ENCODE measurements at places on chromosomes 7 and 10.

- no peak for DNase-seq
Measured at GRCh38 chr10:129730993-129731325, 233.1 kb downstream of the EBF3 start.

GRCh38 chr7:6636741-6637543, at the start of gene ZNF316:
TSS of gene ZNF316 (plus strand) at chr7:6637318. CDS start at chr7:6642410, 5,092 bp downstream.
- DNase-seq: peak; percentile 52

DNA sequence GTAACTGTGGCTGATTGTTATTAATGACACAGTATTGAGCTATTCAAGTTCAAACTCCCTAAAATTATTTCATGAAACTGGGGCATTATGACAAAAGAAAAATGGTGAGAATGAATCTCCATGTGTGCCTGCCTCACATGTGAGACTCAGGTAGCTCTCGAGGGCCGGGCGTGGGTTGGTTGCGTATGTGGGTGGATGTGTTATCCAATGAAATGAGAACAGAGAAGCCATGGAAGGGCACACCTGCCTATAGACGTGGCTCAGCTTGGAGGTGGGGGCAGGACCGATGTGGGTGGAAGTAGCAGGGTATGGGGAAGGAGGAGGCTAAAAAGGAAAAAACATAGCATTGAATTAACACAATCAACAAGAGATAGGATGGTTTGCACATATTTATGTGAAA, 96.5 kb downstream of the AOAH start:
- DNase-seq: no peak

GRCh38 chr7:129786825-129787563, 165.8 kb downstream of the UBE2H start:
- no peak for DNase-seq

GRCh38 chr10:71496927-71497762, 100.4 kb downstream of the CDH23 start:
- DNase-seq: no peak

- no peak for DNase-seq
Measured at GRCh38 chr10:23155169-23155568, 36.9 kb upstream of the PTF1A start.

GRCh38 chr7:107045195-107045960, 873 bp downstream of the PRKAR2B start:
- DNase-seq: no peak

- no peak for DNase-seq
Measured at GRCh38 chr10:68096913-68097516, 12.3 kb upstream of the MYPN start.

- DNase-seq: no peak
Measured at GRCh38 chr7:159000070-159000469, 143.7 kb downstream of the DYNC2I1 start.

DNA sequence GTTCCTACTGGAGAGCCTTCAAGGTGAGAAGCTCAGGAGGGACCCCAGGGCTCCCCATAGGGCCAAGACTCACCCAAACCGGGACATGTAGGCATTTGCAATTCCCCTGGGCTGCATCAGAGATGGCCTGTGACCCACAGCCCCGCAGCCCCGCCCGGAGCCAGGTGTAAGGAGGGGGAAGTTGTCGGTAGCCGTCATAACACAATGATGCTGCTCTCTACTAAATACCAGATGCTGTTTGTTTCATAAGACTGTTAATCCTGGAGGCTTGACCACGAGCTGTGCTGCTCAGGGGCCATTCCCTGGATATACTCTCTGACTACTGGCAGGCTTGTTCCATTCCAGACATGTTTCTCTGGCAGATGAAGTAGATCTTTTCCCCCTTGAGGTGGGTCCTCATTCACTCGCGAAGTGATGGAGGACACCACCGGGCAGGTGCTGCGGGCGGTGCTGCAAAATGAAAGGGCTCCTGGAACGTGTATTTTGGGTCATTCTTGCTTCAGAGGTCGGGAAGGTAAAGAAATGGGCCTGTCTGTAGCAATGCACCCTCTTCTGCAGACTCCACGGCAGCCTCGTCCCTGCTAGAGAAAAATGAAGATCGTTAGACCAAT, 61.1 kb downstream of the MKI67 start:
- no peak for DNase-seq

GRCh38 chr7:136018104-136018503, 40.9 kb upstream of the MTPN start:
- no peak for DNase-seq

GRCh38 chr7:123675181-123675473, 19.5 kb downstream of the LMOD2 start:
- DNase-seq: no peak

DNA sequence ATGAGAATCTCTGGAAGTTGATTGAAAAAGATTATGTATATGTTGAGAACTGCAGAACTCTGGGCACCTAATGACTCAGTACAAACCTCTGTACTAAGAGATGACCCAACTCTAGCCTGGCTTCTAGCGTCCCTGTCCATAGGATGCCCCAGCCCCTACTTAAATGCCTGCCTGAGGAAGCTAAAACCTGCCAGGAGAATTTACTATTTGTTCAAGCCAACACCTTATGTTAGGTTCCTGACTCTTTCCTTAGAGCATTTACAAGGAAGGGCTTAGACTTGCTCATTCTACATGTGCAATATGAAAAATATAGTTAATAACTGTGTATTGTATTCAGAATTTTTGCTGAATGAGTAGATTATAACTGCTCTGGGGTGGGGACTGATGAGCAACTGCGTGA, 37.5 kb upstream of the AOAH start:
- no peak for DNase-seq

DNA sequence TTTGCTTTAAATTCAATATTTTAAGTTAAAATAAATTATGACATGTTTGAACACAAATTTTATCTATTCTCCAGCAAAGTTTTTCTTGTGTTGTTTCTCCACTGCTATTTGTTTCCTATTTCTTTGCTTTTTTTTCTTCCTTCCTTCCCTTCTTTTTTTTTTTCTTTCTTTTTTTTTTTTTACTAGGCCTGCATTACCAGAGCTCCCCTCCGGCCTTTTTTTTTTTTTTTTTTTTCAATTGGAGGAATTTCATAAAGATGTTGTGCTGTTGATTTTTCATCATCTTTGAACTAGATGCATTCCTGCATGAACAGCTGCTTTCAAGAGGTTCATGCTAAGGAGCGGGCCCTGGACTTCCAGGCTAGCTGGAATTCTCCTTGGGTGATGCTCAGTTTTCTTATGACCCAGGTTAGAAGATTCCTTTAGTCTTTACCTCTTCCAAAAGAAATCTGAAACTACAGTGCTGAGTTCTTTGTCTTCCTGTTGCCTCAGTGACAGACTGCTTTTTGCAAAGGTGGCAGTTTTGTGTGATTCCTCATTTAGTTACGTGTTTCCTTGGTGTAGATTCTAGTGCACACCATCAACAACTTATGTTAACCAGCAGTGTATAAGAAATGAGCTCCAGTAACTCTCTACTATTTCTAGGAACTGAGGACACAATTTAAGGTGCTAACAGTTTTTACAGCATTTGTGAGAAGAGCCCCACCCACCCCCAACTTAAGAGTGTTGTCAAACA, 4.8 kb upstream of the CAMK1D start:
- DNase-seq: no peak

DNA sequence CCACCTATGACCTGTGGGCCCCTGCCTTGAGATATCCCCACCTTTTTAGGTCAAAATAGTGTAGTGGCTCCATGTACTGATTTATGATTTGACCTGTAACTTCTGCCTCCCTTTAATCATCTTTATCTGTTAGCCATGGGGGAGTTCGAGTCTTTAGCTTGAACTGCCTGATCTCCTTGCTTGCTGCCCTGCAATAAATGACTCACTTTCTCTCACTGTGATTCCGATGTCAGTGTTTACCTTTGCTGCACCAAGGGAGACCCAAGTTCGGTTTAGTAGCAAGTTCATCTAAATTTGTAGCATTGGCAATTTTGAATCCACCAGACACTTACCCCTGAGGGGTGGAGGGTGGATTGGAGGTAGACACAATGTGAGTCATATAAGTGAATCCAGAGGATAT, 814.6 kb upstream of the AUTS2 start:
- DNase-seq: no peak

DNA sequence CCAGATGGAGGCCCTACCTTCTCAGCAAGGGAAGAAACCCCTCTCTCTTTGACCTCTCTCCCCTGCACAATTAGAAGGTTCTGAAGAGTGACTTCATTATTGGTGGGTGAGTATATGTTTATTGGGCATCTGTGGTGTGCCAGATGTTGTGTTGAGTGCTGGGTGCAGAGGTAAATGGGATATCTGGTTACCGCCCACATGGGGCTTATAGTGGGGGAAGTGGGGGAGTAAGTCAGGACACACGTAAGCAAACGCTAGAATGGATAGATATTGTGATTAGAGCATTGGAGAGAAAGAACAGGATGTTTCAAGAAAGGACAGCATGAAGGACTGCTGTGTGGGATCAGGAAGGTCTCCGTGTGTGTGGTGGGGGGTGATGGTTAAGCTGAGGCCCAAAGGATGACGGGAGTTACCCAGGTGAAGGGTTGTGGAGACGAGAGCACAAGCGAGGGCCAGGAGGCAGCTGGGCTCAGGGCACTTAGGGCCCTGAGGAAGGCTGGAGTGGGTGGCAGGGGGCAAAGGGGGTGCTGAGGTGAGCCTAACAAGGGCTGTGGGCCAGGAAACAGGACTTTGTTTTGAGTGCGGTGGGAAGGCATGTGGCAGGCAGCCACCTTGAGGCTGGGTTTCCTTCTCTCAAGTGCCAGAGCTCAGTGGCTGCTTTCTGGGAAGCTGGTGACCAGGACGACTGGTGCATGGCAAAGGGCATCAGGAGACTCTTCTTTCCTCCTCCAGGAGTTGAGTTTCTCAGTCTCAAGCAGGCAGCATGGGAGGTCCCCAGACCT, 299.9 kb downstream of the RPS24 start:
- DNase-seq: no peak

DNA sequence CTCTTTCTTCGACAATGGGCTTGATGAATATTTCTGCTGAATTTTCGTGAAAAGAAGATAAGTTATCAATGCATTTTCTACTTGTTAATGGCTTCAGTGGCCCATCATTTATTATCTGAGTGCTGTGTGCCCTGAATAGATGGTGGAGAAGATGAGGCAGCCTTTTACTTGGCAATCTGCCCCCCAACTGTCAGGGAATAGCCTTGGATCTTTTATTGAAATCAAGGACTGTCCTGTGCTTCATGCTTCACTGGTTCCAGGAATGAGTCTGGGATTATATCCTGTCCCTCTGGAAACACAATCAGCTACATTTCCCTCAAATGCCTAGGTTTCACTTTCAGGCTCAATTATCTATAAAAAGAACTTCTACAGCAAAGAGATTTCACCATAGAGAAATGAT, 75.9 kb upstream of the NXPH1 start:
- no peak for DNase-seq

GRCh38 chr10:67171970-67172369, 246.1 kb downstream of the LRRTM3 start:
- no peak for DNase-seq

- DNase-seq: no peak
Measured at GRCh38 chr10:34356463-34356862, 458.6 kb downstream of the PARD3 start.

DNA sequence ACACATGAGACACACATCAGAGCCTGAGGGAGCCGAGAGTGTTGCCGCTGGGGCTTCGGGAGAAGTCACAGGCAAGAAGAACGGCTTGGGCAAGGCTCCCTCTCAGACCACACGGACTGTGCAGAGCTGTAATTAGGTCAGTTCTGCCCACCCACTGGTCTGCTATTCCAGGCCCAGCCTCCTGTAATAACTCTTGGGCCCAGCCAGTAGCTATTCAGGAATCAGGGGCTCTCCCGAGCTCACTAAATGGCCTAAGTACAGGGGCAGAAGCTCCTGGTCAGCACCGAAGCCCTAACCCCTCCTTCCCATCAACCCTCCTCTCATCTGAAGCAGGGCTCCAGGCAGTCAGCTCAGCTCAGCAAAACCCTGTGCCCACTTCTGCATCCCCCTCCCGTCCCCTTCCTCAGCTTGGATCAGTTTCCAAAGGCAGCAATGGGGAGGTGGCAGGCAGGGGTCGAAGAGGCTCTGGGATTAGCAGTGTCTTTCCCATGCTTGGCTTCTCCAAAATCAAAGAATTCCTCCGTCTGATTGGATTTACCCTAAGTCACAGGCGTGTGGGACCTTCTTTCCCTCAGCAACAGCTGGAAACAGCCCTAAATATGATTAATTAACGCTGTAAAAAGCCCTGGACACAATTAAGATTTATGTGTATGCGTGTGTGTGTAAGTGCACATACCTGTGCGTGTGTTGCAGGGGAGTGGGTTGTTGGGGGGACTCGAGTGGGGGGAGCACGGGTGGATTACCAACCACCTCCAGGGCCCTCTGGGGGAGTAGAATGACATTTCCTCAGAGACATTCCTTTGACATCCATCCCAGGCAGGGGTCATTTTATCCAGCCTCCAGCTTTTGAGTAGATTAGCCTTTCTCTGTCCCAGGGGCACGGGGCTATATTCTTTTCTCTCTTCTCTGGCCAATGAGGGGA, 48.4 kb upstream of the BTRC start:
- DNase-seq: no peak

- DNase-seq: no peak
Measured at GRCh38 chr7:106883456-106884026, 18.5 kb downstream of the PIK3CG start.

DNA sequence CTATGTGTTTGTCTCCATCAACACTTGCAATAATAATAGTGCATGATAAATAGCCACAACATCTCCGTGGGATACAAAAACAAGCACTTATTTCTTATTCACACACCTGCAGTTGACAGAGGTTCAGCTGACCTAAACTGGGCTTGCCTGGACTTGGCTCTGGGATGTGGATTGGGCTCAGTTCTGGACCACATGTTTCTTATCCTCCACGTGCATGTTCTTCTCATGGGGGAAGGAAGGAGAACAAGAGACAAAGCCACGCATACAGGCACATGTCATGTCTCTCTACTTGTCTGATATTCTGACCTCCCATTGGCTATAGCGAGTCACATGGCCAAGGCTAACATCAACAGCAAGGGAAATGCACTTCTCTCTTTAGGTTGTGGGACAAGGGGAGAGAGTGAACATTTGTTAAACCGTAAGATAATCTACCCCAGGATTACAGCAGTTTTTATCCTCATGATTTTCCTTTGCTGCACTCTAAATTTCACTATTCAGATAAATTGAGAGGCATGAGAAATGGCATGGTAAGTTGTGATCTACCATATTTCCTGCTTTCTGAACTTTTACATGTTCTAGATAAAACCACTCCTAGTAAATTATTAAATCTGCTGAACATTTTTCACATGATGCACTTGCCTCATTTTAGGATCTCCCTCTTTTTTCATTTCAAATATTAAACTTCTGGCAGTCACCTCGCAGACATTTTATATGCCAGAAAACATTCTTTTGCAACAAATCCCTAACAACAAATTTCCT, 33.7 kb downstream of the CFAP58 start:
- DNase-seq: no peak

DNA sequence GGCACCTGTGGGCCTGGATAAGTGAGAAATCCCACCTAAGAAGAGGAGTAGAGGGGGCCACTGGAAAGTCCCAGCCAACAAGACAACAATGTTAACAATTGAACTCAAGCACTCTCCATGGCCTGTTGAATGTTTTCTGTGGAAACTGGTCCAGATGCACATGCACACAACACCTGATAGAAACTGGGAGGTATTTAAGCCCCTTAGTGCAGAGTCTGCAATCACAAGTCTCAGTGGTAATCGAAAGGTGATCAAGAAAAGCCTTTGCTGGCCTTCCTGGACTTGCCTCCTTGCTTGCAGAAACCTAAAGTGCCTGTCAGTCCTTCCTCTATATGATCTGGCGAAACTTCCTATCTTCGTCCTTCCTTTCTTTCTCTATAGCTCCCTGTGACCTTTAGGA, 30.6 kb upstream of the HNRNPH3 start:
- no peak for DNase-seq
